SK-N-DZ (cell line): ENCODE measurements at places on chromosomes 12 and 14.

GRCh38 chr14:35879151-35879648 is 53.1 kb downstream of the BRMS1L start:
- DNase-seq = no peak

GRCh38 chr14:90434370-90435020 is 37.7 kb downstream of the CALM1 start:
- no peak for DNase-seq

DNA sequence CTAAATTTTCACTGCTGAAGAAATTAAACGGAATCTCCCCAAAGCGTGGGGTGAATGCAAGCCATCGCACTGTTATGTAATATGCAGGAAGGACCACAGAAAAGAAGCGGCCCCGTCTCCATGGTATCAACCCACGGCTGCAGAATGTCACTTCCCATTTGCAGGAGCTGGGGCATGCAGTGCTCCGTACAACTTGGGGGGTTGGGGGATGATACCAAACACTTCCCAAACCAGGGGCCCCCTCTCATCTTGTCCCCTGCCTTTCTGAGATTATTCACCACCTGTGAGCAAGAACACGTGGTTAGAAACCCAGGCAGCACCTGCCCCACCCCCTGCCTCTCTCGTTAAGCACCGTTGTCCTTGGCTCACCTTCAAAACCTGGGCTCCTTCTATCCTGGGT is 505.1 kb upstream of the TMEM132C start:
- peak; percentile 25 for DNase-seq

GRCh38 chr12:65156366-65156841 is 13.0 kb upstream of the LEMD3 start:
- DNase-seq = no peak

DNA sequence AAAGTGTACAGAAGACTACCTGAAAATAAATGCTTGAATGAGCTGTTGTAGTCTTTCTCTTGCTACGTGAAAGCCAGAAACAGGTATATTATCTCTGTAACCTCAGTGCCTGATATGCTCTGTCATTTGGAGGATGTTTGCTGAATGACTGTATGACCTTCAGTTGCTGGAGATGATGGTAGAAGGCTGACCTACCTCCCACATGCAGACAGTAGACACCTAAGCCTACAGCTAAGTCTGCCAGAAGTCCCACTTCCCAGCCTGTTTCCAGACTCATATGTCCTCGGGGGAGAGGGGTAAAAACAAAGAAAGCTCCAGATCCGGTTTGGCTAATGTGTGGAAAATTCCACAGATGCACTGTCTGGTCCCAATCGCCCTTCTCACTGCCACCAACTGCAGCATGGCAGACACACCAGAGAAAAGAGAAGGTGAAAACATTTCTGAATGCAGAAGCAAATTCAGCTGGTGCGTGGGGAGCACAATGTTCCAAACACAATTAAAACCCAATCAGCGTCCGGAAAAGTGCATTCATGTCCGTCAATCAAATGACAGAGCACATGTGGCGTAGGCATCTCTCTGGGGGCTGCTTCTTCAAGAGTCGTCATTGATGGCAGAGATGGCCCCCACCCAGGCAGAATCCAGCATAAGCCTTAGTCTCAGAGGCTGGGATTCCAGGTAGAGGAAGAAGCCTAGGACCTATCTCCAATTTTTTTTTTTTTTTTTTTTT is 76.3 kb upstream of the TBX3 start:
- no peak for DNase-seq

DNA sequence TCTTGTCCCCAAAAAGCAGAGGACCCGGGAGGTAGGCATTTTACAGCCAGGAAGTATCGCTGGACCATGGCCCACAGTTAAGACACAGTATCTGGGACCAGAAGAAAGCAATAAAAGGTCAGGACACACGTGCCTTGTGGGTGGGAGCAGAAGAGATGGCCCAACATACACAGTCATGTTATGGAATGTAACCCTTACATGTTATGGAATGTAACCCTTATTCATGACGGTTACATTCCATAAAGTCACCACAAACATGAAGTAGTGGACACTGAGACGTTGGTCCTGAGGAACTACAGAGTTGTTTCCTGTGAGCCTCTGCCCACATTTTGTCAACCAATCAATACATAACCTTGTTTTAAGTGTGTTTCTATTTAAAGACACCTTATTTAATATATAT is 285.6 kb upstream of the FKBP4 start:
- DNase-seq = no peak

- no peak for DNase-seq
Measured at GRCh38 chr12:95244350-95244749, 26.7 kb downstream of the VEZT start.

GRCh38 chr14:68785534-68786490 is 7.1 kb downstream of the ZFP36L1 start:
- no peak for DNase-seq

- no peak for DNase-seq
Measured at GRCh38 chr14:100159094-100159864, at the start of gene DEGS2. Gene DEGS2 (minus strand): TSS chr14:100159645. CDS start chr14:100159587, 58 bp downstream.

DNA sequence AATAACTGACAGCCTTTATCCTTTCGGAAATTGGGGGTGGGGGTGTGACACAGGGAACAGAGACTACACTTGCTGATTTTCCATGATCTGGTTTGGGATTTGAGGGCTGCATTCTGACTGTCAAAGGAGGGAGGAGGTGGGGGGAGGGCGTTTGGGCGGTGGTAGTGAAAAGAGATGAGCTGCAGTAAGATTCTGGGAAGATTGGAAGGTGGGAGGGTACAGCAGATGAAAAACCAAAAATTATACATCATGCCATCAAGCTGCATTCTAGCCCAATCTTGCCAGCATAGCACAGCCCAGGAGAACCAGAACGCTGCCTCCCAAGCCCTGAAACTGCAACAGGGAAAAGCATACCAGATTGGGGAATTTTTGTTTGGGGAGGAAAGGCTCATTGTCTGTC is 2.4 kb downstream of the RND1 start:
- no peak for DNase-seq

DNA sequence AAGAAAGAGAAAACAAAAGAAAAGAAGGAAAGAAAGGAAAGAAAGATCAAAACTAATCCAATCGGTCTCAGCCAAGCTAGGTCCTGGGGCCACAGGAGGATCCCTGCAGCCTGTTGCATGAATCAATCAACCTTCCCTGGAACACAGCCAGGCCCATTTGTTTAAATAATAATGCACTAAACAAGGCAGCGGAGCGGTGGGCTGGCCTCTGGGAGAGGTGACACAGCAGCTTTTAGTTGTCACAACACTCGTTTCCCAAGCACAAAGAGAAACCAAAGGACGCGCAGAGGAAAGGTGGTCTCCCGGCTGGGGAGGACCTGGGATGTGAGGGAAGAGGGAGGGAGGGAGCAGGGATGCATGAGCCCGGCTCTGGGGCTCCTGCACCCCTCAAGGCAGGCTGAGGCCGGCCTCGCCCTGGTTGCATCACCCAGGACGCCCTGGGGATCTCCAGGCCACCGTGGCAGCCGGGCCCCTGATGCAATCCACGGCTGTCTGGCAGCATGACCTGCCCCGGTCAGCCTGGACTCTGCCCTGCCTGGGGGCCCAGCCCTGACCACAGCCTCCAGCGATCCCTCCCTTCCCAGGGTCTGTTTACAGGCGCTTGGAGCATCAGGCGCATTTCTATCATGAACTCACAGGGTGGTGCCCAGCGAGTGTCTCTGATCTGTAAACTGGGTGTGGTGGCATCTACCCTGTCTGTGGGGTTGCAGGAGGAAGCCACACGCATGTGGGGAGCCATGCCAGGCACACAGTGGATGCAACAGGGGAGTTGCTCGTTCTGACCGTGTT is 32.5 kb downstream of the MMP17 start:
- peak; percentile 58 for DNase-seq

- DNase-seq = no peak
Measured at GRCh38 chr12:23356927-23357708, 592.4 kb downstream of the SOX5 start.

DNA sequence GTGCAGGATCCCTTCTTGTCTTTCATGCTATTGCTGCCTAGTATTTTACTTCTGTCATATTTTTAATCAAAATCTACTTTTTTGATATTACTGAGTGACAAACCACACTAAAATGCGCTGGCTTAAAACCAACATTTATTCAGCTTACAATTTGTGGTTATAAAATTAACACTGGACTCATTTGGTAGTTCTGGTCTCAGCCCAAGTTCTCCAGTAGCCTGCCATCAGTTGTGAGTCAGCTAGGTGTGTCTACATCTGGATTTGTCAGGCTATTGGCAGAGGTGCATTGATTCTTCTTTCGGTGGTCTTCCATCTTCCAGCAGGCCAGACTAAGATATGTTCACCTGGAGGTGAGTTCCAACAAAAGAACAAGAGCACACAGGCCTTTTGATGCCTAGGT is 765.1 kb upstream of the FBXO33 start:
- no peak for DNase-seq

DNA sequence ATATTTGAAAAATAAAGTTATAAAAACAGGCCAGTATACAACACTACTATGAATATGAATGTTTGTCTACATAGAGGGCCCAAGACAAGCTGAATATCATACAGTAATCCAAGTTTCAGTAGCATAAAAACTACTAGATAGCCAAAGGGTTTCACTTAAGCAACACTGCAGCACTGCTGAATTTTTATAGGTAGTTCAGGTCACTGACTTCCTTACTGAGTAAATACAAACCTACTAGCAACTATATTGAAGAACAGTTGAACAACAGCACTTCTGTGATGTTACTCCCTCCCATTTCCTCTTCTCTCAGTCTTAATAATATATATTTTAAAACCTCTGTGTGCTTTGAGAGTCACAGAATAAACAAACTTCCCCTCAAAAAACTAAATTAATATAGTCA is 42.7 kb downstream of the GTF2A1 start:
- DNase-seq = no peak

GRCh38 chr12:71448150-71448581 is 8.6 kb downstream of the LGR5 start:
- no peak for DNase-seq

DNA sequence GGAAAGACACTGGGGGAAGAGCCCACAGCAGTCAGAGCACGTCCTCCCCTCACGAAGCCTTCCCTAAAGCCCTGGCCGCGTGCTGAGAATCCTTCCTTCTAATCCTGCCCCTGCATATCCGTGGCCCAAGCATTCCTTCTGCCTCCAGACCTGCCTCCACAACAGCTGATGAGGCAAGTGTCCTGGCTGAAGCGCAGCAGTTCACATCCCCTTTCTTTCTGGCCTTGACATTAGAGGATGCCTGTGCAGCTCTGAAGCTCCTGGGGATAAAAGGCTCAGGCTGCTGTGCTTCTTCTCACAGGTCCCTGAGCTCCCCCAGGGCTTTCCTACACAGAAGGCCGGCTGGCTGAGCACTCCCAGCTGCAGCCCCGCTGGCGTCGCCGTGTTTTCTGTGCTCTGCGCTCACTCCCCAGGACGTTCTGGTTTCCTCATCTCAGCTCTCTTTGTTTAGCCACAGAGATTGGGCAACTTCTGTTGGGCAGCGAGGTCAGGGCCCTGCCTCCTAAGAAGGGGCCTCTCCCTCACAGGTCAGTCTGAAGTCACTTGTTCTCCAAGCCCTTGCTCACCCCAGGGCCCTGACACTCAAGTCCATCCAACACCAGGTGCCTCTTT is 45.8 kb downstream of the NINJ2 start:
- no peak for DNase-seq

DNA sequence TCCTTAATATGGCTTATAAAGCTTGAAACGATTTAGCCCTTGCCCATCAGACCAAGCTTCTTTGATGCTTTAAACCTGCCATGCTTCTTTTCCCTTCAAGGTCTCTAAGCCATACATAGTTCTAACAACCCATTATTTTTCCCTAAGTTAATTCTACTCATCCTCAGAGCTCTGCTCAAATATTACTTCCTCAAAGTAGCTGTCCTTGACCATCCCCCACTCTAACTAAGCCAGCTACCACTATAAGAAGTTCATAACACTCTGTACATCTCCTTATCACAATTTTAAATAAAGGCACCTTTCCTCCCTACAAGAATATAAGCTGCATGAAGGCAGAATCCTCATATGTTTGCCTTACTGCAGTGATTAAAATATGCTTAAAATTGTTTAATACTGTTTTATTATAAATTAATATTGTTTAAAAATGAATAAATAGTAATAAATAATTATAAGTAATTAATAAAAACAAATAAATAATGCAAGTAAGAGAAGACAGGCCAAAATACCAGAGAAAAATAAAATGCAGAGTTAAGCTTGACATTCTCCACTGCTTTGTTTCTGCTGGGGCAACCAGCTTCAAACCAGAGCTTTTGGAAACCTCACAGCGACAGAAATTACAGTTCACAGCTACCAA is 76.8 kb downstream of the NUMB start:
- no peak for DNase-seq

DNA sequence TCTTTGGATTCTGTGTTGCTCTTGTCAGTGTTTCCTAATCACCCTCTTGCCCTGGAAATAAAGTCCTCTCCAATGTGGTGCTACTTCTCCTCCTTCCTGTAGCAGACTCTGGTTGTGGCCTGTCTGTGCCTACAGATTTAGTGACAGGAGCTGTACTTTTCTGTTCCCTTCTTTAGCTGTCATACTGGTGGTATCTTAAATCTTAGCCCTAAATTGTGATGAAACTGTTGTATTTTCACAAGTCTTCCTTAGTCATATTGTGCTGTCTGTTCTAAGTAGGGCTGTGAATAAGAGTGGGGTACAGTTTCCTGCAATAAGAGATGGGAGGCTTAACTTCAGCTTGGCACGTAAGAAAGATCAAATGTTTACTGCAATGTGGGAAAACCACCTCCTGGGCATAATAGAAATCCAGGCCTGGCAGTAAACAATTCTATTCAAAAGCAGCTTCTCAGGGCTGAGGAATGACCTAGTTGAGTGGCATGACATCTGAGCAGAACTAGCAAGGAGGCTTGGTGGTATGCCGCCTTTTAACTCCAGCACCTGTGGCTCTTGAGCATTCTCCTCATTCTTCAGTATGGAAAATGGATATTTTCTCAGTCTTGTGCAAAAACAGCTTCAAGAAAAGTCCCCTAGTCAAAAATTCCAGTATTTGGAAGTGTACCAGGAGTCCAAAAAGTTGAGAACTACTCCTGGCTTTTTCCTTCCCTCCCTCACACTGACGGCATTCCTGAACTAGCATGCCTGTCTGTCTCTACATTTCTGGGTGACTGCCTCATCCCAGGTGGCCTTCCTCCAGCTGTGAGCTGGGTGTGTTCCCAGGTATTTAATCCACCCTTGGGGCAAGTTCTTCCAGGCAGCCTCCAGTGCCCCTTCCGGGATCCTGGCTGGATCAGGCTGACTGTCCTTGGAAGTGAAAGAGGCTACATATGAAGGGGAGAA is 19.5 kb downstream of the ANO6 start:
- no peak for DNase-seq

DNA sequence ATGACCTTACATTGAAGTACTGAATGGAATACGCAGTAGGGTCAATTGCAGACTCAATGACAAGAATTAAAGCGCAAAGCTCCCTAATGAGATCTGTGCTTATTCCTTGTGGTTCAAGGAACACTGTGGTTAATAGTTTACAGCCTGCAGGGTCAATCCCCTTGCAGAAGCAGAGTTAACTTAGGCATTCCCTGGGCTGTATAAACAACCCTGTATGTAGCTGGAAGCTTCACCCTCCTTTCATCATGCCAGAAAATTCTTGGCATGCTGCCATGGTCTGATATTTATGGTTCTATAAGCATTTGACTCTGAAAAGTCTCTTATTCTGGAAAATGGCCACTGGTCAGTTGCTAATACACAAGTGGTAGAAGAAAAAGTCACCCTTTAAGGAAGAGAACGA is 227.7 kb downstream of the NOVA1 start:
- no peak for DNase-seq
